Activated CD4-positive, alpha-beta T cell treated with anti-CD3 and anti-CD28 coated beads, Interleukin-2, amount 10 ng/mL, durations not matched to agents 24 days and 14 days (primary cell): ENCODE measurements at places on chromosomes 4 and X. TPM values are rescaled to one million over a fixed set of nuclear protein-coding genes. Genes with fewer than 3 reads are reported as not detected.

GRCh38 chr4:26178854-26179253 lies 142.0 kb upstream of the RBPJ start:
- no peak for DNase-seq

DNA sequence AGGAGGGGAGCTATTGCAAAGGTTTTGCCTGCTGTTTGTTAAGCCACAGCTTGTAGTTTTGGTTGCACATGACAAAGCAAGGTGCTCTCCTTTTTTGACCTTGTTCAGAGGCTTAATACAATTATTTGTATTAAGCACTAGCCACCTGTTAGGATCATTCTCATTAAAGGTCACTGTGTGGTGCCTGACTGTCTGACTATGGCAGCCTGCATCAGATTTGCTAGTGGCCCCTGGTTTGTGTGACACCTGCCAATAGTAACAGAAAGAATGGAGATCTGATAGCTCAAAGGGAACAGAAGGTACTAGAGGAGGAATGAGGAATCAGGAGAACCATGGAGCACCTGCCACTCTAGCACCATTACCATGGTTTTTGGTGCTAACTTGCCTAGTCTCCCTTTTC lies 102.5 kb downstream of the POLA1 start:
- DNase-seq = no peak

DNA sequence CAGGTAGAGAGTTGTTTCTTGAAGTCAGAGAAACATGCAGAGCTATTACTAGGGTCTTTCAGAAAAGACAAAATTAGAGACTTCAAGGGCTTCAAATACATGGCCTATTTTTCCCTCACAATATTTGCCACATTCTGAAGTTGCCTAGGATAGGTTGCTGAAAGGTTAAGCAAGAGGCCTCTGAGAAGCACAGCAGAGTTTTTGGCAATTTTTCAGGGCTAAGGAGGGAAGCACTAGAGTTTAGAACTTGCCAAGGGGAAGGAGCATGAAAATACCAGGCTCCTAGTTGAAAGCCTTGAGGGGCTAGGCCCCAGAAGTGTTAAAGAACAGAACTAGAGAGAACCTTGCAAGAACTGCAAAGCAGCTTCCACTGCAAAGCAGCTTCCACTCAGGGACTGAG lies 86.4 kb downstream of the ANAPC10 start:
- no peak for DNase-seq

GRCh38 chrX:112457788-112458187 lies 221.9 kb downstream of the LHFPL1 start:
- no peak for DNase-seq

DNA sequence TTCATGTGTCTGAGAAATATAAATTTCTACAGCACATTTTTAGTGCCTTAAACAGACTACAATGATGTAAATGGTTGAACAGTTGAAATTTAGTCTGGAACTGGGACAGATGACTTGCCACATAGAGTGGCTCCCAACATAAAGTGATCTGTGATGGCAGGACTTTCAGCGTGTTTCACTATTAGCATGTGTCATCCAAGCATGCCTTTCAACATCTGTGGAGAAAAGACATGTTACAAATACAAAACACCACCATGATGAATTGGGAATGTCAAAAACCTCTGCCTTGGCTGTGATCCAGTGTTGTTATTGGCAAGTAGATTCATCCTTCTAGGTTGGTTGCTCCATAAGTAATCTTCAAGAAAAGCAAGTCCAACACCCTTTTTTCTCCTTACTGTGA lies 348.7 kb downstream of the MAPK10 start:
- DNase-seq = no peak

DNA sequence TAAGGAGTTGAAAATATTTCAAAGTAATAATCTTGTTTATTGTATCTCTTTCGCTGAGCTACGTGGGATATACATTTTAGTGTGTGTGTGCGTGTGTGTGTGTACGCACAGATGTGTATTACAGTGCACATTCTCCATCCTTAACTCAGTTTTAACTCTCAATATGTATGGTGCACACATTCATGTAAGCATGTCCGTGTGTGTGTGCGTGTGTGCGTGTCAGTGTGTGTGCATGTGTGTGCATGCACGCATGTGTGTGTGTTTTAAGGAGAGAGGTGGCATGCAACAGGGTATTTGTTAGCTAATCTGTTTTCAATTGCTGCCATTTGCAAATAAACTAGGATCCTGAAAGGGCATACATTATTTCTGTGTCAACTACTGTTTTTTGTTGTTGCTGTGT lies 264.9 kb upstream of the CXorf51A start:
- DNase-seq = no peak

GRCh38 chr4:183838987-183839712 lies 66.0 kb upstream of the STOX2 start:
- DNase-seq = no peak

GRCh38 chr4:138954428-138954827 lies 61.2 kb upstream of the NOCT start:
- no peak for DNase-seq

GRCh38 chr4:1975880-1976279 lies 32.9 kb downstream of the NELFA start:
- DNase-seq = no peak

- no peak for DNase-seq
These were observed 413.3 kb downstream of the MID1IP1 start for GRCh38 chrX:39214387-39215126.

- DNase-seq = no peak
These were observed 117.7 kb downstream of the ADAM29 start for GRCh38 chr4:175035905-175036304.

- no peak for DNase-seq
These were observed 29.6 kb downstream of the TLR10 start for GRCh38 chr4:38752941-38753806.

DNA sequence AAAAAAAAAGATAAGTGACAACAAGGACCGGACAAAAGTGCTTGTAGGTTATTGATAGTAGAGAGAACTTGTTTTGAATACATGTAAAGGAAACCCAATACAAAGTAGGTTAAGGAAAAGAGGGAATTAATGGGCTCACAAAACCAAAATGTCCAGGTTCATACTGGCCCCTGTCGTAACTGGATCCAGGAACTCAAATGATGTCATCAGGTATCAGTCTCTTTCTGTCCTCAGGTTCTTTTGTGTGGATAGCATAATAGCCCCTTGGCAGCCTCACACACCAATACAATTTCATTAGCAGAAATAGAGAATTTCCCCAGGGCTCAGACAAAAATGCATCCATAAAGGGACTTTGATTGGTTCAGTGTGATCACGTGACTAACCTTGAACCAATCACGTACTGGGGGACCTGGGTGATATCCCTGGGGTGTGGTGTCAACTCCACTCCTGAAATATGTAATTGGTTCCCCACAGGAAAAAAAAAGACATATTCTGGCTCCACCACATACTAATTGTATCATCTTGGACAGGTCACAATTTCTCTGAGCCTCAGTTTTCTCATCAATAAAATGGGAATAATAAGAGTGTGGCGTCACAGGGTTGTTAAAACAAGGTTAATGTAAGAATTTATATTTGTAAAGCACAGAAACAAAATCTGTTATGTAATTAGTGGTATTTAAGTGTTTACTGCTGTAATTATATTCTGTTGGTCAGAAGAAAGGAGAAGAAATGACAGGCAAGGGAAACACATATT lies 174.8 kb downstream of the PDGFRA start:
- DNase-seq = no peak

- no peak for DNase-seq
These were observed 14.6 kb downstream of the ADGRL3 start for GRCh38 chr4:61214680-61215079.

Gene PNMA6A
- 0.70 and 1.2 TPM in 2 replicates for total RNA-seq

Gene C4orf50
- total RNA-seq = 0.16 and 0.21 TPM in 2 replicates

Gene BRCC3
- 28.8 and 28.9 TPM in 2 replicates for total RNA-seq

Gene CYLC1
- total RNA-seq = not detected in 2 replicates

Gene XAGE2
- not detected in 2 replicates for total RNA-seq

Gene MSL3
- 39.1 and 44.6 TPM in 2 replicates for total RNA-seq

Gene HSD17B13
- total RNA-seq = 0.19 TPM in 2 replicates

Gene MGARP
- 0.14 and 0.21 TPM in 2 replicates for total RNA-seq

Gene AMBN
- not detected in 2 replicates for total RNA-seq

Gene NXF2B
- total RNA-seq = not detected in 2 replicates

Gene RIPPLY1
- not detected in 2 replicates for total RNA-seq

Gene GNRHR
- not detected in 2 replicates for total RNA-seq

Gene PQBP1
- 104 and 114 TPM in 2 replicates for total RNA-seq

Gene SH3BGRL
- total RNA-seq = 35.7 and 35.9 TPM in 2 replicates

Gene MAGIX
- 0.96 and 1.1 TPM in 2 replicates for total RNA-seq
